Eye (tissue), 1 donor: ENCODE measurements at places on chromosomes 1 and 21.

GRCh38 chr1:14970115-14970798, 183.3 kb upstream of the TMEM51 start:
- peak; percentile 55 for DNase-seq

GRCh38 chr1:91884459-91885212, 1.3 kb downstream of the TGFBR3 start:
- peak; percentile 78 for DNase-seq

DNA sequence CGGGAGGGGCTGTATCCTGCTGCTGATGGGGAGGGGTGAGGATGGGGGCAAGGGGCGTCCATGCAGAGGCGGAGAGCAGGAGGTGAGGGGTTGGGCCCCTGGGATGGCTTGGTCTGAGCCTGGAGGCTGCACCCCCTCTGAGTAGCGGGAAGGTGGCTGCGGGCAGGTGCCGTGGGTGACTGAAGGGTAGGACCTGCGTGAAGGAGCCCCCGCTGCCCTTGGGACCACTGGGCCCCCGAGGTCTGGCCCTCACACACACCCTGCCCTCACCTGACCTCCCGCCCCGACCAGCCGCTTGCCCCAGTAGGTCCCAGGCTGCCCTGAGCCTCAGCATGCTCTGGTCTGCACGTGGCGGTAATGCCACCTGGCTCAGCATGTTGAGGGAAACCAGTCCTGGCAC, 12.8 kb upstream of the SKI start:
- DNase-seq: no peak

DNA sequence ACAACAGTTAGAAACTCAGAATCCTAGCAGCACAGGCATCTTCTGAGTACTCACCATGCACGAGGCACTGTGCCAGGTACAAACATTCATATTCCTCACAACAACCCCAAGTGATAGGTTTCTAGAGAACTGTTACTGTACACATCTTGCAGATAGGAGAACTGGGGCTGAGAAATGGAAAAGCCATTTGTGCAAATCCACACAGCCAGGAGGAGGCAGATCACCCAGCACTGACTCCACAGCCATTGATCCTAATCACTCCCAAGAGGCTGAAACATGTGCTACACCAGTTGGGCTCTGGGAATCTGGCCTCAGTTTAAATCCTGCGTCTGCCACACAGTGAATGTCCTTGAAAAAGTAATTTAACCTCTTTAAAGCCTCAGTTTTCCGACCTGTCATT, 151.0 kb downstream of the ST6GALNAC5 start:
- no peak for DNase-seq

DNA sequence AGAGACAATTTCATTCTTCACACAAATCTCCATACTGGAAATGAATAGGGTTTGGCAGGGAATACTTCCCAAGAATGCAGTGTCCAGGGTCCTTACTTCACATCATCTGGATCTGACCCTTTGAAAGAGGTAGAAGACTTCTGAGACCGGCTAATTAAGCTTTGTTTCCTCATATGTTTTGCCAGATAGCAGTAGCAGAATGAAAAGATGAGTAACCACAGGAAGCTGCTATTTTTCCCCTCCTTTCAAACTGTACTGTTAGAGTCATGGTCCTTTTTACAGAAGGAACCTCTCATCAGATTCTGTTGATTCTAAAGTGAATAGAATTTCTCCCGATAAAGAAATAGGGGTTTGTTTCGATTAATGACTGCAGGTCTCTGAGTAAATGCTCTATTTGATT, 1.4 kb upstream of the OLFML3 start:
- no peak for DNase-seq

- DNase-seq: no peak
These were observed 647 bp downstream of the DESI2 start for GRCh38 chr1:244653439-244654107.

- DNase-seq: no peak
These were observed 85.2 kb downstream of the ARHGEF10L start for GRCh38 chr1:17624611-17625233.

DNA sequence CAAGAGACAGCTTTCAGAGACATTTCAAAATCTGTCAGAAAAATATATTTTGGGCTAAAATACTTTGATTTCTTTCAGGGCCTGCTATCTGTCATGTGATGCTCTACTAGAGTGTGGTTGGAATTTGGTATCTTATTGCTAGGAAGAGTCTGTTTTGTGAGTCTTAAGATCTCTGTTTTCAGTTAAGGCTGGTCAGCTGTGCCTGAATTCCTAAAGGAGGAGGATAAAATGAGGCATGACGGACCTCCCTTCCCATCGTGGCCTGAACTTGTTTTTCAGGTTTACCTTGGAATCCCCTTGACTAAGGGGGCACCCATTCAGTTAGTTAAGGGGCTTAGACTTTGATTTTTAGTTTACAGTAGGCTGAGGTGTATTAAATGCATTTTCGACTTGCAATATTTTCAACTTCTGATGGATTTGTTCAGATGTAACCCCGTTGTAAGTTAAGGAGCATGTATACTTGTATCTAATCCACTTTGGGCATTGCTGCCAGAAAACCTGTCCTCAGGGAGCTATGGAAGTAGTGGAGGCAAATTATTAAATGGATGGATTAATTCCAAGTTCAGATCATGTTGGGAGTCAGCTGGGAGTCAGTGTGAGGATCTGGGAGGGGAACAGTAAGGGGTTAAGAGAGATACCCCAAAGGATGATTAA, 18.3 kb downstream of the CAPN2 start:
- DNase-seq: no peak

DNA sequence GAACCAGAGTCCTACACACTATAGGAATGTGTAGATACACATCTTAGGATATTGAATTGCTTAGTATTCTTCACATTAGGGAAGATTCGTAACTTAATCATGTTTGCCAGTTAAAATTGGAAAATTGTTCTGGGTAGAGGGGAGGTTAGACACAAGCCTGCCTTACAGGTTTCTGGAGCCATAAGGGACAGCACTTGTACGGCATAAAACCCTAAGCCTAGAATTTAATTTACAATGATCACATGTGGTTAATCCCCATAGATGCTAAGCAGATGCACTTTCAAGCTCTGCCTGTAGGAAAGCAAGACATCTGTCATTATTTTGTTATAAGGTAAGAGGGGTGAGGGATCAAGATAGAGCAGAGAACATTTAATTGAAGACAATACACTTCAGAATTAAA, 820.7 kb downstream of the NCAM2 start:
- DNase-seq: no peak

- DNase-seq: no peak
These were observed 7.1 kb upstream of the NES start for GRCh38 chr1:156684227-156684782.

DNA sequence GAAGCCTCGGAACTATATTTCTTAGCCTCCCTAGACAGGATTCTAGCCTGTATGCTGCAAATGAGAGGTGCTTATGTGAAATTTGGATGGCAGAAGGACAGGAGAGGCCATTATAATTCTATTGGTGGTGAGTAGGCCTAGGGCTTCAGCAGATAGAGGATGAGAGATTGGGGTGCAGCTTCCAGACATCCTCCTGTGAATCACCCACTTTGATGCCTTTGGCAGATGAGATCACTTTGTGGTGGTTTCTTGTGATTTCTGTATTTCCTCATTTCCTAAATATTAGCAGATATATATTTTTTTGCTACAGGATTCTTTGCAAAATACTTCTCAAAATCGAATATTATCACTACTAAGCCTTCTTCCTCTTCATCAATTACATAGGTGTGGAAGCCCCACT, 37.3 kb downstream of the MFSD2A start:
- DNase-seq: no peak

DNA sequence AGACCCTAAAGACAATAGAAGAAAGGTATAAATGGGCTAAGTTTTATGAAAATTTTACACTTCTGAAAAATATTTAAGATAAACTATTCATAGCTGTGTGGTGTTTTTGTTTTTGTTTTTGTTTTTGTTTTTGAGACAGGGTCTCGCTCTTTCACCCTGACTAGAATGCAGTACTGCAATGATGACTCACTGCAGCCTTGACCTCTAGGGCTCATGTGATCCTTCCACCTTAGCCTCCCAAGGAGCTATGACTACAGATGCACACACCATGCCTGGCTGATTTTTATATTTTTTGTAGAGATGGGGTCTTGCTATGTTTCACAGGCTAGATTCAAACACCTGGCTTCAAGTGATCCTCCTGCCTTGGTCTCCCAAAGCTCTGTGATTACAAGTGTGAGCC, 66.6 kb downstream of the PUM1 start:
- no peak for DNase-seq

DNA sequence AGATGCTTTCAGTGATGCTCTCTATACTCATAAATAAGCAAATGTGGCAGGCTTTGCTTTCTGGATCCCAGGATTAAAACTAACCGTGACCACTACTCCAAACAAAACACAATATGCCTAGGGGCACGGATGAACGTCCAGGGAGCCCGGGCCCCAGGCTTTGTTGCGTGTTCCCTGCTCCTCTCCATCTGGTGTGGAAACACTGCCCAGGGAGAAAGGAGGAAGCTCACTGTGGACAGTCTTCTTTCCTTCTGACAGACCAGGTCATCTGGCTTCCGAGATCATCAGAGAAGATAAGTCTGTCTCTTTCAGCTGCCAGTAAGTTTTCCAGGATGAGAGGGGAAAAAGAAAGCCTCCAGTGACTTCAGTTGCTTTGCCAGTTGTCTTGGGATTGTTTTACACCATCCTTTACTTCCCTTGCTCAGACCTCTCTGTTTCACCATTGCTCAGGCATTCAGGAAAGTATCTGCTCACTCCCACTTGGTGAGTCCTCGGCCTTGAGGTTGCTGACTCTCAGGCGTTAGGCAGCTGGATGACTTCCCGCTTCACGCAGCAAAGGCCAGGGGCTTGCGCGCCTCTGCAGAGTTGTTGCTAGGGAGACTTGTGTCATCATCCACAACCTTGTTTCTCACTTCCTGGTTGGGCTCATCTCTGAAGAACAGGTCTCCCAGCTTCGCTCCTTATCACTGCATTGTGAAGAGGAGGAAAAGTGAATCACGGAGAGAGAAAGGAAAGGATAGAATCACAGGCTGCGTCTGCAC, 20.6 kb upstream of the PGD start:
- no peak for DNase-seq

GRCh38 chr1:147579934-147580537, 38.7 kb downstream of the BCL9 start:
- DNase-seq: no peak

GRCh38 chr1:11515368-11516300, 36.7 kb downstream of the DISP3 start:
- DNase-seq: no peak

GRCh38 chr1:245411245-245412036, 256.7 kb downstream of the KIF26B start:
- no peak for DNase-seq

DNA sequence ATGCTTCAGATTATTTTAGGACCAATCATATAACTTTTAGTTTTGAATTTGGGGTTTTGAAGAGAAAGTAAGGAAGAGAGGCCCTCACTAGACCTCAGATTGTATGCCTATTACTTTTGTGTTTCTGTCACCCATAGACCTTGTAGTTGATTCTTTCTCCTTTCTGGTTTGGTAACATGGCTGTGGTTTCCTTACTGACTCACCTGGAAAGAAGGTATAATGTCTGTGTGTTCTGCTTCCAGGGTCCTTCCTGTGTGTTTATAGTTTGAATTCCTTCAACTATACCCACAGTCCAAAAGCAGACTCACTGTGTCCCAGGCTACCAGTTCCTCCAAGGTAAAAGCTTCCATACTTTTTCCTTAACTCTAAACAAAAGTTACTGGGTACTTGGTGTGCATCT, 8.1 kb downstream of the SLC44A3 start:
- no peak for DNase-seq

DNA sequence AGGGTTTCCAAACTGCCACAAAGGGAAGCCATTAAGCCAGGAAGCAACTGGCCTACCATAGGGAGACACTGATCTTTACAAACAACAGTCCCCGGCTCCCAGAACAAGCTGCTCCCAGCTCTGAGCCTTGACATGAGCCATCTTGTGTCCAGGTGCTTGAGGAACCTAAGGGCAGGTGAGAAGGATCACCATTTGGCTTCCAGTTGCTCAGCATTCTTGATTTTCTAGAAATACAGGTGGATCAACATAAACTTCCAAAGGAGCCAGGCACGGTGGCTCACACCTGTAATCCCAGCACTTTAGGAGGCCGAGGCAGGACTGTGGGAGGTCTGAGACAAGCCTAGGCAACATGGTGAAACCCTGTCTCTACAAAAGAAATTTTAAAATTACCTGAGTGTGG, 21.6 kb downstream of the ZBTB17 start:
- no peak for DNase-seq

- DNase-seq: no peak
These were observed 3.9 kb downstream of the NIT1 start for GRCh38 chr1:161121834-161122233.

GRCh38 chr1:172090511-172090817, 249.2 kb downstream of the DNM3 start:
- DNase-seq: no peak

DNA sequence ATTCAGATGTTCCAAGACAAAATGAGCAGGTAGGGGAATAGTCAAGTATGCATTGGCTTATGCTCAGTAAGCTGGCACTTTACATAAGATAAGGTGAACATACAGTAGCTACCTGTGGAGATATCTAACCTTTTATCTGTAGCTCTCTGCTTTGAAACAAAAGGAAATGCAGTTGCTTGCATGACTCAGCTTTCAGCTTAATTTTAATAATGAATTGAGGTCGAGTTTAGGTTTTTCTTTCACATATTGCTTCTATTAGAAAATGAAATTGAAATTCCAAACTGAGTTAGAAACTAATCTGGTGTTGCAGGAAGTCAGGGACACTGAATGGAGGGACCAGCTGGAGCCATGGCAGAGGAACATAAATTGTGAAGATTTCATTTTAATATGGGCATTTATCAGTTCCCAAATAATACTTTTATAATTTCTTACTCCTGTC, 8.3 kb downstream of the FRRS1 start:
- no peak for DNase-seq
